NCI-H526 (cell line): ENCODE measurements at places on chromosomes 6 and 20.

DNA sequence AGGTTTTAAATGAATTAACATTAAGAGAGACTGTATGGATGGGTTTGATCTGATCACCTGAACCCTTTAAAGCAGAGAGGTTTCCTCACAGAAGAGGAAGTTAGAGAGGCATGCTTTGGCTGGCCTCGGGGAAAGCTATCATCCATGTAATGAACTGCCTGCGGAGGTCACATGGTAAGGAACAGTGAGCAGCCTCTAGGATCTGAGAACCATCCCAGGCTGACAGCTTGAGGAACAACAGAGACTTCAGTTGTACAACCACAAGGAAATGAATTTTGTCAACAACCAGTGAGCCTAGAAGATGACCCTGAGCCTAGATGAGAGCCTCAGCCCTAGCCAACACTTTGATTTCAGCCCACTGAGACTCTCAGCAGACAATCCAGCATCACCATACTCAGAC lies 2.9 kb upstream of the COL21A1 start:
- DNase-seq = no peak

- DNase-seq = no peak
Observed at GRCh38 chr6:47262231-47262630, 47.5 kb downstream of the TNFRSF21 start.

DNA sequence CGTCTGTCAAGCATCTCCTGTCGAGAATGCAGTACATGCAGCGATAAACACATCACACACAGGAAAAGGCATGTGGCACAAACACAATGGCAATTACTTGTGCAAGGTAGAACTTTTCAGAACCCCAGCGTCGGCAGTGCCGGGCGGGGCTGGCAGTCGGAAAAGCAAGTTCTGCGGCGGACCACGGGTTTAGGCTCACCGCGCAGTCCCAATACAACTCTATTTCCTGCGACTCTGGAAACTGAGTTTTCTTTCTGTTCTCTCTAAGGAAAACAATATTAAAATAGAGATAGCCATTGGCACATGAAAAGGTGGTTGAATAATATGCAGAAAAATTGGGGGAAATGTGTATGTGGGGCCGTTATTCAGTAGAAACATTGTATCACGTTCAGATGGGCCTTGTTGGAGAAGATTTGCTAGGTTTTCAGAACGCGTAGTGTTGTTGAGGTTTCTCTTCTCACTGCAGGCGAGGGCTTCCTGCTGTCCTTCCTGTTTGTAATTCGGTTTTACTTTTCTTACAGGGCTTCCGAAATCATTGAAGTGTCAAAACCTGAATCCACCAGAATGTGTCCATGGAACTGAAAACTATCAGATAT lies 369.5 kb downstream of the THBS2 start:
- no peak for DNase-seq

DNA sequence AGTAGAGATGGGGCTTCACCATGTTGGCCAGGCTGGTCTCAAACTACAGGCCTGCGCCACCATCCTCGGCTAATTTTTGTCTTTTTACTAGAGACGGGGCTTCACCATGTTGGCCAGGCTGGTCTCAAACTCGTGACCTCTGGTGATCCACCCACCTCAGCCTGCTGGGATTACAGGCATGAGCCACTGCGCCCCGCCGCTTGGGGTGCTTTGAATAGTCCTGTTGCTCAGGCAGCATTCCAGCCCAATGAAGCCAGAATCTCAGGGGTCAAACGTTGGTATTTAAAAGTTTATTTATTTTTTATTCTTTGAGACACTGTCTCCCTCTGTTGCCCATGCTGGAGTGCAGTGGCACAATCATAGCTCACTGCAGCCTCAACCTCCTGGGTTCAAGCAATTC lies 11.3 kb downstream of the MOCS3 start:
- DNase-seq = no peak

DNA sequence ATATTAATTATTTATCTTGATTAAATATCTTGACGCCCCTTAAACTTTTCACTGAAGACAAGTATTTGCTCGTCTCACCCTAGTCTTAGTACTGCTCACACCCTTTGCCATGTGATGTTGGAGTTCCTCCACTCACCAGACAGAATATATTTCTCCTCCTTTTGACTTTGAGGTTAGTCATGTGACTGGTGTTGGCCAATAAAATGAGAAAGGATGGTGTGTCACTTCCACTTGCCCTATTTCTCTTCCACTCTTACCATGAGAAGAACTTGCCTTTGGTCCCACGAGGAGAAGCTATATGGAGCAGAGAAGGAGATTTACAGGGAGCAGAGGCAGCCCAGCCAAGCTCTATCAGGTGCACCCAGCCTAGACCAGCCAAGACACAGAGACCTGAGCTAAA lies 64.9 kb upstream of the TAB2 start:
- no peak for DNase-seq

DNA sequence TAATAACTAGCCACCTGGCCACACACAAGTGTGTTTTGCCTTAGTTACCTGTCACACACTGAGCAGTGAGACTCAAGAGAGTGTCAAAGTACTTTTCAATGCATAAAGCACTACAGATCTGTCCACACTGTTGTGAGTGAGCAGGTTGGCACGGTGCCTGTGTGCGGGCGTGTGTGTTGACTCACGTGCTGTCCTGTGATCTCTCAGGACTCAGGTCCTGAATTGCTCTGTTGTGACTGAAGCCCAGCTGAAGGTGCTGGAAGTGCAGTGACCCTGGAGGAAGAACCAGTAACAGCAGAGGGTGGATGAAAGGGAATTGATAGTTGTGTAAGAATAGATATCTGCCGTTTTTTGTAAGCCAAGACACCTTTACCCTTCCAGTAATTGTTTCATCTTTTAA lies 18.3 kb downstream of the SLC16A10 start:
- no peak for DNase-seq

DNA sequence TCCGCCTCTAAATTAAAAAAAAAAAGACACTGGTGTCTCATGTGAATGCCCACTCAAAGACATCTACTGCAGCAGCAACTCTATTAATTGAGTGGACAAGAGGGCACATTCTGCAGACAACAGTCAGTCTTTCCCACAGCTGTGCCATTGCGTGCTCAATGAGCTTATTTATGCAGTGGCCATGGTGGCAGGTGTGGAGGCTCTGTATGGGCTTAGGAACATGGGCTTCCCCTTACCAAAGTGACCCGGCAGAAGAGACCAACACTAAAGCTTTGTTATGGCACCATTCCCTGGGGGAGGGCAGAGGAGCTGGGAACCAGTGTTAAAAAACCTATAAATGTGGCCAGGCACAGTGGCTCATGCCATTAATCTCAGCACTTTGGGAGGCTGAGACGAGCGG lies 4.2 kb upstream of the VAPB start:
- no peak for DNase-seq

GRCh38 chr6:135085700-135086413 lies 31.2 kb upstream of the HBS1L start:
- no peak for DNase-seq

DNA sequence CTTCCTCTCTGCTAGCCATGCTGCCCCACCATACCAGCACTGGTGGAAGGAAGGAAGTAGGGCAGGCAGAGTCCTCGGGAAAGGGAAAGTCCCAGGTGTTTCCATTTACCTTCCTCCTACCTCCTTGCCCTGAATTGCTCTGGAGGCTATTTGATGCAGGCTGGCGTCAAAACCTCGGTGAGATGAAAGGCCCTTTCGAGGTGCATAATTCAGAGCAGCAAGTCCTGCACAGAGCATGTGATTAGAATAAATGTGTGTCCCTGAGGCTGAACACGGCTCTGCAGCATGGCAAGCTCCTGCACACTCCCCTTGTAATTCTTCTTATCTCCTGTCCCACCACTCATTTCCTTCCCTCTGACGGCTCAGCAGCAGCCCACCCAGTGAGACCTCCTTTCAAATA lies 98.7 kb upstream of the LRFN2 start:
- no peak for DNase-seq

GRCh38 chr6:122640366-122640765 lies 30.2 kb downstream of the PKIB start:
- DNase-seq = no peak

GRCh38 chr20:60090631-60091030 lies 132.4 kb downstream of the CDH26 start:
- no peak for DNase-seq

DNA sequence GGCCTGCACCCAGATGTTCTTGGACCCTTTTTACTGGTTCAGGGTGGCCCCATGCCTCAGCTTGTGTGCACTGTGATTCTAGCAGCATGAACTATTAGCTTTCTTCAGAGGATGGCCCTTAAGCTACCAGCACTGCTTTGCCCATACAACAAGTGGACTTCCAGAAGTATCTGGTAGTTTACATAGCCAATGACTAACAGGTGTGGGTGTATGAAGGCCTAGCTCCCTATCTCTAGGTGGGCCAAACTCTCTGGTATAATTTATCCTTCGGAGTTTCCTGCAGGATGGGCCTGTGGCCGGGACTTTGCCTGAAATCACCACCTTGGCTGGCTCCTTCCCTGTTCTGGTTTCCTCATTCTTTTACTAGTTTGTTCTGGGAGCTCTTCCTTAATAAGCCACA lies 26.1 kb upstream of the JAG1 start:
- DNase-seq = no peak

DNA sequence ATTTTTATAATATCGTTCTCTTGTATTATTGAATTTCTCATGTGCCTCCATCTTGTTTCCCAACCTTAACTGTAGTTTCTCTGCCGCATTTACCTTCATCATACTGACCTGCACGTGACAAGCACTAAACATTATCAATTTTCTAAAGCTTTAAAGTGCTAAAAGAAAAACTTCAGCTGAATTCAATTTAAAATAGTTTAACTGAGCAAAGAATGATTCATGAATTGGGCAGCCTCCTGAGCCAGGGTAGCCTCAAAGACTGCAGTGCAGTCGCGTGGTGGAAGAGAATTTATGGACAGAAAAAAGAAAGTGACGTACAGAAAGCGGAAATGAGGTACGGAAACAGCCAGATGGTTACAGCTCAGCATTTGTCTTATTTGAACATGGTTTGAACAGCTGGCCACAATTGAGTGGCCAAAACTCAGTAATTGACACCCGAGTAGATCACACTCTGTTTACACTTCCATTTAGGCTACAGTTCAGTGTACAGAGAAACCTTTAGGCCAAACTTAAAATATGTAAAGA lies 4.2 kb upstream of the ZDHHC14 start:
- no peak for DNase-seq
